Right hindlimb (tissue), 1 donor: ENCODE measurements at places on chromosomes 5 and 9.

DNA sequence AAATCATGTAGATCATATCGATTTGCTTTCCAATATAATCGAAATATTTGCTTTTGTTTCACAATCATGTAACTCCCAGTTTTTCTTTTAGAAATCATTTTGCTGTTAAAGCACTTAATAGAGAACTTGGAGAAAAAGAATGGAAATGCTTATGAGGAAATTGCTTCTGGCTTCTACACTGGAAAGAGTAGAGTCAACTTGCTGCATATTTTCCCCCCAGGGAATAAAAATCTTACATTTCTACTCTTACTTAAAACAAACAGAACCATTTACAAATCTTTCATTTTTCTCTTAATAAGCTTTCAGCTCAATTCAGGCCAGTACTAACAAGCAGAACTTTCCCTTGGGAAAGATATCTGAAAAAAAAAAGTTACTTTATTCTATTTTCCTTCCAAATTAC is 312.0 kb downstream of the CHSY3 start:
- DNase-seq = no peak

DNA sequence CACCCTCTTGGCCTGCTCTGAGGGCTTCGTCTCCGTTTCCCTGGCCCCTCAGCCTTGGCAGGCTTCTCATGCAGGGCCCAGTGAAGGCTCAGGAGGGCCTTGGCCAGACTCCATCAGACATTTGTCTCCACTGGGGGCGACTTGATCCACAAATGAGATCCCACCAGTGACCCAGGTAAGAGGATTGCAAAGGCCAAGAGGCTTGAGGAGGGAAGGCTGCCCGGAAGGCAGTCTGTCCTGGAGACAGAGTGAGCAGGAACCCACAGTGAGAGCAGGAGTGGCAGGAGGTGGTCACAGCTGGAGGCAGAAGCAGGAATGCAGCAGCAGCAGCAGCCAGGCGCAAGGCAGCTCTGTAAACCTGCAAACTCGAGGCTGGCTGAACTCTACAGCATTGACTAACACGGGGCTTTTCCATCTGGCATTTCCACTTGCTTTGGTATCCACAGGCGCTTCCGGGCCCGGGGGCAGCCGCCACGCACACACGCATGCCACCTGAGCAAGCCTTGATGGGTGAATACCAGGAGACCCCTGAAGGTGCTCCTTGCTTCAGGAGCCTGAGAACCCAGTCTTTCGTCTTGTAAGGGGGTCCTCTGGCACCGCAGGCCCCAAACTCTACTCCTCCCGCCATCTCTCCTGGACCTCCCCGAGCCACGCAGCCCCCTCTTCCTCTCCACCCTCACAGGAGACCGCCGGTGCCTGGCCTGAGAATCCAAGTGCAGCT is 14.7 kb downstream of the MGAT1 start:
- no peak for DNase-seq

DNA sequence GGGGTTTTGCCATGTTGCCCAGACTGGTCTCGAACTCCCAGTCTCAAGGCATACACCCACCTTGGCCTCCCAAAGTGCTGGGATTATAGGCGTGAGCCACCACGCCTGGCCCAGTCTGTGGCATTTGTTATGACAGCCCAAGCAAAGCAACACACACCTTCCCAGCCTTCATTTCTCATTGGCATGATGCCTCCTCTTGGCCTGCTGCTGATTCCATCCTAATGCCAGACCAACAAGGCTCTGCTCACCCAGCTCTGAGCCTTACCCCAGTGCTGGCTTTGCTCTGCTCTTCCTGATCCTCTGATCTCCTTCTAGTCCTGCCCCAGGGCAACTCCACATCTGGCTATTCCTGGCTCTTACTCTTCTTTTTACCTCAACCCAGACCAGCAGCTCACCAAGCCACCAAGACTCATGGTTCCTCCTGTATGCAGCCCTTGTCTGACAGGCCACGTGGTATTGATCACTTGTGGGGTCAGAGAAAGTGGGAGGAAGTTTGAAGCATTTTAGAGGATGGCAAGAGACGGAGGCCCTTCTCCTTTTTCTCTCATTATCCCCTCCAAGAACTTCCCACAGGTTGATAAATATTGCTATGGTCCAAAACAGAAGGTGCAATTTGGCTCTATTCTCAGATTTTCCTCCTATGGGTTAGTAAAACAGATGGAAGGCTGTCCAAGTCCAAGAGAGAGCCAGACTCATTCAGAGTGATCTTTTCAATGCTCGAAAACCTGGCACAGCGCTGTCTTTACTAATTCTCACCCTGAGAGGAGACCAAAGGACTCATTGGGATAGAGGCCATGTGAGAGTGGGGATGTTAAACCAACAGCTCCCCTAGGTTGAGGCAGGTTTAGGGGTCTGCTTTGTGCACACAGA is 958 bp downstream of the CD180 start:
- DNase-seq = no peak

- no peak for DNase-seq
These were observed 295.0 kb downstream of the CAAP1 start for GRCh38 chr9:26597542-26598149.

DNA sequence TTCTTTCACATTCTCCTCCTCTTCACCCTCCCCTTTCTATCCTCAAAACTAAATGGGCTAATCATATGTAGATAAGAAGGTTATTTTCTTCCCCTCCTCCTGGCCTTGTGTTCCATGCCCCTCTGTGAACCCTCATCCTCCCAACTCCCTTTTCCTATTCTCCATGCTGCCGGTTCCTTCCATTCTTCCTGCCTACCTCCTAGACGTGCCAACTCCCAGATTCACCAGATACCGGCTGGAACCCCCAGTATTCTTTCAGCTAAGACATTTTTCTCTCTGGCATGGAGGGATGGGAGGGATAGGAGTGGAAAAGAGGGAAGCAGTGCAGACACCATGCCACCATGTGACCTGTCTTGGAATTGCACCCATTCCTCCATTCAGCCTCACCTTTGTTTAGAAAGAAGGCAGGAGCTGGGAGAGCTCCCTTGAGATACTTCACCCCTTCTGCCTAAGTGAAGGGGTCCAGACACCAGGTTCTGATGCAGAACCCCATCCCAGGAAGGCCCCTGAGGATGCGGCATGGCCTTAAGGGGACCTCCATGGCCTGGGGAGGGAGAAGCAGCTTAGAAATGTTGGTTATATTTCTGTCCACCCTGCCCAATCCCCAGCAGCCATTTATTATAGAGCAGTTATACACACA is 4.8 kb downstream of the DNAJB5 start:
- DNase-seq = peak; percentile 40

- DNase-seq = no peak
These were observed 12.0 kb downstream of the IFNE start for GRCh38 chr9:21470126-21470525.

- DNase-seq = peak; percentile 25
These were observed 12.3 kb downstream of the IFNA21 start for GRCh38 chr9:21154018-21154608.

GRCh38 chr5:122972877-122973276 is 63.6 kb downstream of the PPIC start:
- DNase-seq = no peak

- no peak for DNase-seq
These were observed 296.1 kb upstream of the DMAC1 start for GRCh38 chr9:8095672-8096086.

DNA sequence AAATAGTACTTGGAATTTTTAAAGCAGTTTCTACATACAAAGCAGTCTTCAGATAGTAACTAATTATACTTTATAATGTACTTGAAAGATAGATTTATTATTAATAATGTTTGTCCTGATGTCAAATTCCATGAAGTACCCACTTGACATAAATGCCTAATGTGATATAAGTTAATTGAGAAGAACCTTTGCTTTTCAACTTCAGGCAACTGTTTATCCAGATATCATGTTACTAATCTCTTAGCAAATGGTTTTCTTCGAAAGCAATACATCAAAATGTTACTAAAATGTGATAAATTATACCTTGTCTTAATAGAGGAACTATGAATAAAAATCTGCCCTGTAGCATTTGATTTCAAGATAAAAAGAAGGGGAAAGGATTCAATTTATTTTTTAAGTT is 146.8 kb upstream of the FBXL17 start:
- no peak for DNase-seq

GRCh38 chr5:74664551-74664950 is 20.5 kb upstream of the HEXB start:
- no peak for DNase-seq

GRCh38 chr5:42655982-42656650 is 100.5 kb upstream of the CCDC152 start:
- DNase-seq = no peak

DNA sequence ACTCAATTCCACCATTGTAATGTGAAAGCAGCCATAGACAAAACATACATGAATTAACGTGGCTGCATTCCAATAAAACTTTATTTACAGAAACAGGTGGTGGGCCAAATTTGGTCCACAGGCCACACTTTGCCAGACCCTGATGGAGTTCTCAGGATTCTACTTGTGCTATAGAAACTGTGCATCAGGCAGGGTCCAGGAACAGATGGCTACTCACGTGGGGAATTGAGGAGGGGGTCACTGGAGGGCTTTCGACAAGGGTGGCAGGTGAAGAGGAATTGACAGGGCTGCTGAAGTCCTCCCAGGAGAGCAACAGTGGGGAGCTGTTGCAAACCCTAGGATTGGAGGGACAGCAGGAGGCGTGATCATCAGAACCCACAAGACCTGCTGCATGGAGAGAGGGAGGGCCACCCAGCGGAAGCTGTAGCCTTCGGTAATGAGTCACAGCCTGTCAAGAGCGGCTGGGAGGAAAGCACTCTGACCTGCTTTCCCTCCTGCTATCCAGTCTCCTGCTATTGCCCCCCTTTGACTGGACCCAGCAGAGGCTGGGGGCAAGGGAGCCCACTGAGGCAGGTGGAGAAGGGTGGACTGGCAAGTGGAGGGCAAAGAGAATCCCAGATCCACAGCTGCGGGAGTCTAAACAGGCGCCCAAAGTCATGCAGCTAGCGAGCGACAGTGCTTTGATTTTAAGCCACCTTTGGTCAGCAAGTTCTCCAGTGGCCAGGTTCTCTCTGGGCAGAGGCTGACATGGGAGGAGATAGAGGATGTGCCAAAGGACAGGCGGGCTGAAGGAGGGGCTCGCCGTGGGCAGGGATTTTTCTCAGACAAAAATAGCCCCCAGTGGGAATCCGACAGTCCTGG is 138.3 kb upstream of the SMIM23 start:
- DNase-seq = no peak

GRCh38 chr9:88011005-88011766 is 36.9 kb upstream of the CDK20 start:
- no peak for DNase-seq

- DNase-seq = peak; percentile 7
These were observed 11.1 kb downstream of the FCN2 start for GRCh38 chr9:134891713-134892112.

DNA sequence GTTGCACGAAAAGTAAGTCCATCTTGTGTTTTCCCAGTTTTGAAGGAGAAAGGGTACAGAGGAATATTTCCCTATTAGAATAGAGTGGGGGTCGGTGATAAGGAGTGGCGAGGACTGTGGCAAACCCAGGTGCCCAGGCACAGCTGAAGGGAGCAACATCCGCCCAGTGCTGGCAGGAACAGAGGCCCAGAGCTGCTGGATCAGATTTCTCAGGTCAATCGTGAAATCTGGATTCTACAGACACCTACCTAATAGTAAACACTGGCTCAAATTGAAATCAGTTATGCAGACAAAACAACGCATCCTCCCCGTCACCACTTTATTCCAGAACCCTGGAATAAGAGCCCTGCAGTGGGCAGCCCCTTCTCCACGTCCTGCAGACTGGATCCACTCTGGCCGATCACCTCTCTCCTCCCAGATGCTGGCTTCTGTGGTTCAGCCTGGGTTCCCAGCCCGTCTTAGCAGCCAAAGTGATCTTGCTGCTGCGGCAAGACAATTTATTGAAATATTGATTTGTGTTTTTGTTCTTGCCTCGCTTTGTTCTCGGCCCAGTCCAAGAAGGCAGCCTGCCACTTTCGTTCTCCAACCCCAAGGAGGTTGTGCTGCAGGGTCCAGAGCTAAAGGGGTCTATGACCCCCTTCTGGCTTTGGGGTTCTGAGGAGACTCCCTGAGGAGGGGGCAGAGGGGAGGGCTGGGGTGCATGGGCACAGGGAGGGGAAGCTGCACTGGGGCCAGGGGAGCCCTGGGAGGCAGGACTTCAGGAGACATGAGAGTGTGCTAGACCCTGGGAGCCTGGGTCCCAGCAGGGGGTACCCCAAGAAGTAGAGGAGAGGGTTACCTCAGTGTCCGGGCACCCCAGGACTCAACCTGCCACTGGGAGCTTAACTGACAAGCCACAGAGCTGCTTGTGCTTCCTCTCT is 103.3 kb downstream of the ZNF354C start:
- no peak for DNase-seq

DNA sequence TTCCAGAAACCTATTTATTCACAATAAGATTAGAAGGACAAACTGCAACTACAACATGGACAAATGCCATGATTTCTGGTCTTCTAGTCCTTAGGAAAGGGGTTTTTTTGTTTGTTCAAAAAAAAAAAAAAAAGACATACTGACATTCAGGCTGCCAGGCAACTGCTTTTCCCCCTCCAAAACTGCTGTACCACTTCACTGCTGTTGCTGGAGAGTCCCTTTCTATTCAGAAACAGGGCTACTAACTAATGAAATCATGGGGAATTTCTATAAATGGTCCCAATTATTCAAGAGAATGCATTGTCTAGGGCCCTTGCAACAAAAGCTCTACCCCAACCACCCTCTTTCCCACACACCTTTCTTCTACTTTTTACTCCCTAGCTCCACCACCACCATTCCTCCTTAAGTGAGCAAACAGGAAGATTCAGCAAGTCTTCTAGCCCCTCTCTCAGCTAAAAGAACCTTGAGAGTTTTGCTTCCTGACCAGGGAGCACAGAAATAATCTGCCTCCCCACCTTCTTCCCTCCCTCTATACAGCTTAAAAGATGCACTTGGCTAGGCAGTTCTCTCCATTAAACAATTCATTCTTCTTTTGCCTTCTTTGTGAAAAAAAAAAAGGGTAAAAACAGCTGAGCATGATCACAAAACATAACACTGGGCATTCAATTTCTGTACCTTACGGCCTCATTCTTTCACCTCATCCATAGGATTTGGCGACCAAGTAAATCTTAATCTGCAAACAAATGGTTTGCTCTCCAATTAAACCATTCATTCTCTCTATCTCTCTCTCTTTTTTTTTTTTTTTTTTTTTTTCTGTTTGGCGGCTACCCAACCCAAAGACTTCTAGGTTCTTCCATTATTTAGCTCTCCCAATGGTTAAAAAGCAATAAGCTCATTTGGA is 13.8 kb downstream of the ZNF608 start:
- DNase-seq = no peak

- DNase-seq = no peak
These were observed 17.4 kb downstream of the SEC61B start for GRCh38 chr9:99239341-99240060.

DNA sequence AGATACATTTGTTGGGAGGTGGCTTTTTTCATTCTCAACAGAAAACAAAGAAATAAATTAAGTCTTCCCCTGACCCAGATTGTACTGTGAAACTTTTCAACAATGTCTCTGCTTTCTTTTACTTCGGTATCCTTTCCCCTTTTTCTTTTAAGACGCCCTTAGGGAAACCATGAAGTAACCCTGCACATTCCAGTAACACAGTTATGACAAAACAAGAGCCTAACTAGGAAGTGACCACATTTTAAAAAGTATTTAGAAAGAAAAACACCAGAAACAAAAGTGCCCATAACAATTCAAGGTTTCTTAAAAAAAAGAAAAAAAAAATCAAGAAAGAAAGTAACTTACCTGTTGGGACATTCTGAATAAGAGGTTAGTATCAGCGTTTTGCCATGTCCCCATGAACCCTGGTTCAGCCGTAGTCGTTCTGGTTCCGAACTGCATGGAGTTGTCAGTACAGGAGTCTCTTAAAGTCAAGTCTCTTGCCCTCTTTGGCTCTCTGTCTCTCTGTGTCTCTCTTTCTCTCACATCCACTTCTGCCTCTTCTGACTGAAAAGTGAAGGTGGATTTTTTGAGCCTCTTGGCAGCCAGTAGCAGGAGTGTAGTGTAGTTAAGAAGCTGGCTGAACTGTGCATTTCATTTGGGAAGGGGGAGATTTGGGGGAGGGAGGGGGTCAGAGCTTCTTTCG is 142.9 kb downstream of the BNC2 start:
- no peak for DNase-seq
